ENCODE measurements at places on chromosomes 6 and 20. TPM values are rescaled to one million over a fixed set of nuclear protein-coding genes. Genes with fewer than 3 reads are reported as not detected.

- DNase-seq, result no peak
These were observed 98.6 kb downstream of the OGFRL1 start for GRCh38 chr6:71387179-71387578.

The HCK gene
- 6.0 TPM for total RNA-seq

The OOEP gene
- total RNA-seq, result 5.8 TPM

The PRKN gene
- total RNA-seq, result 21.2 TPM

GRCh38 chr6:169556758-169557548 is 144.9 kb downstream of the WDR27 start:
- no peak for DNase-seq

DNA sequence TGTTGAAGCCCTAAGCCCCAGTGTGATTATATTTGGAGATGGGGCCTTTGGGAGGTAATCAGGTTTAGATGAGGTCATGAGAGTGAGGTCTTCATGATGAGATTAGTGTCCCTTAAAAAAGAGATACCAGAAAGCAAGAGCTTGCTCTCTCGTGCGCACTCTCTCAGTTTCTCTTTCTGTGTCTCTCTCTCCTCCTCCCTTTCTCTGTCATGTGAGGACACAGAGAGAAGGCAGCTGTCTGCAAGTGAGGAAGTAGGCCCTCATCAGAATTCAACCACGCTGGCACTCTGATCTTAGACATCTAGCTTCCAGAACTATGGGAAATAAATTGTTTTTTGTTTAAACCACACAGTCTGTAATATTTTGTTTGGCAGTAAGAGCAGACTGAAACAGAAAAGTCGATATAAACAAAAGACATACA is 180.5 kb downstream of the IBTK start:
- no peak for DNase-seq

- no peak for DNase-seq
These were observed 189.0 kb downstream of the LRFN2 start for GRCh38 chr6:40398034-40398691.

- no peak for DNase-seq
These were observed 38.0 kb upstream of the HIVEP1 start for GRCh38 chr6:11974089-11974488.

DNA sequence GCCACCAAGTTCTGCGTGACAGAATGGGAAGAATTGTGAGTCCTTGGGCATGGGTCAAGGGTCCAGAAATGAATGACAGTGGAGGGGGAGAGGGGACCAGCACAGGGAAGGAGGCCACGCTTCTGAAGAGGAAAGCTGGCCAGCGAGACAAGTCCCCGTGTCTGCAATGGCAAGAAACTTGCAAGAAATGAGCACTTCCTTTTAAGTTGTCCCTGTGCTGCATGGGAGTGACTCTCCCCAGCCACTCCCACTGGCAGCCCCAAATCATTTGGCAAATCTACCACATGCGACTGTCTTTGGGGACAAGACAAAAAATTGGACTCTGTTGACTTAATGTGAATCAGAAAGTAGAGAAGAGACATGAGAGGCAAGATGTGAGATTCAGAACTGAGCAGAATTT is 242.2 kb upstream of the RREB1 start:
- DNase-seq, result no peak

DNA sequence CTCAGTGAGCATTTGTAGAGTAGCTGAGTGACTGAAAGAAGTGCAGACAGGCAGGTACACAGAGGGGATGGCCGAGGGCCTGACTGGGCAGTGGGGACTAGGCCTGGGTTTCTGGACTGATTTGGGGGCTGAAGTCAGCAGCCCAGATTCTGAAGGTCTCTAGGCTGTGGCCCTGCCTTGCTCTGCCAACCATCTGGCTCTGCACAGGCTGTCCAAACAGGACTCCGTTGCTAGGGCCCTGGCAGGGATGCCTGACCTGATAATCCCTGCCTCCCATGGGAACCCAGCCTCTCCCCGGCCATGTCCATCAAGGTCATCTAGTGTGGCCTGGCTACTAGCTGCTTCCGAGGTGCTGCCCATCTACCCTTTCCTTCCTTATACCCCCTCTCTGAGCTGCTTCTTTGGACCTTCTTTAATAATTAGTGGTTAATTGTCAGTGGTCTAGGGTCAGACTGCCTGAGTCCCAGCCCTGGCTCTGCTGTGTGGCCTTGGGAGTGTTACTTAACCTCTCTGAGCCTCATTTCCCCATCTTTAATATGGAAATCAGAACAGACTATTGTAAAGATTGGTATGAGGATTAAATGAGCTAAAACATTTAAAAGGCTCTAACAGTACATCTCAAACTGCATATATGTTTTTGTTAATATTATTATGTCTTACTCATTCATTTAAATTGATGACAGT is 137.9 kb downstream of the VEGFA start:
- DNase-seq, result no peak

- no peak for DNase-seq
These were observed 21.6 kb upstream of the TULP4 start for GRCh38 chr6:158290659-158291058.

- DNase-seq, result no peak
These were observed 140.7 kb downstream of the RNASET2 start for GRCh38 chr6:166815629-166816028.

DNA sequence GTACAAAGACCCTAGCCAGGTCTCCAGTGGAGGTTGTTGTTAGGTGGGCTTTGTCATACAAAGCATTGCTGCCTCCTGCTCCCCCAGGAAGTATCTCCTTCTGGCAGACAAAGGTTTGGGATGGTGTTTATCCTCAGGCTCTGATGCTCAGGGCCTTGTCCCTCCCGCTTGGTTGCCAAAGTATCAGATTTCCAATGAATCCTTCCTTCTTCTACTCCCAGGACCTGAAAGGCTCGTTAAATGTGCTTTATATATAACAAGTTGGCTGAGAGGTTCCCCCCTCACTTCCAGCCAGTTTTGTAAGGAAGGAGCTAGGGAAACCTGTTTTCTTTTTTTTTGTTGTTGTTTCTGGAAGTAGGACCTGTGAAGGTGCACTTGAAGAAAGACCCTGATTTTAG is 14.4 kb downstream of the PTK7 start:
- peak; percentile 79 for DNase-seq

DNA sequence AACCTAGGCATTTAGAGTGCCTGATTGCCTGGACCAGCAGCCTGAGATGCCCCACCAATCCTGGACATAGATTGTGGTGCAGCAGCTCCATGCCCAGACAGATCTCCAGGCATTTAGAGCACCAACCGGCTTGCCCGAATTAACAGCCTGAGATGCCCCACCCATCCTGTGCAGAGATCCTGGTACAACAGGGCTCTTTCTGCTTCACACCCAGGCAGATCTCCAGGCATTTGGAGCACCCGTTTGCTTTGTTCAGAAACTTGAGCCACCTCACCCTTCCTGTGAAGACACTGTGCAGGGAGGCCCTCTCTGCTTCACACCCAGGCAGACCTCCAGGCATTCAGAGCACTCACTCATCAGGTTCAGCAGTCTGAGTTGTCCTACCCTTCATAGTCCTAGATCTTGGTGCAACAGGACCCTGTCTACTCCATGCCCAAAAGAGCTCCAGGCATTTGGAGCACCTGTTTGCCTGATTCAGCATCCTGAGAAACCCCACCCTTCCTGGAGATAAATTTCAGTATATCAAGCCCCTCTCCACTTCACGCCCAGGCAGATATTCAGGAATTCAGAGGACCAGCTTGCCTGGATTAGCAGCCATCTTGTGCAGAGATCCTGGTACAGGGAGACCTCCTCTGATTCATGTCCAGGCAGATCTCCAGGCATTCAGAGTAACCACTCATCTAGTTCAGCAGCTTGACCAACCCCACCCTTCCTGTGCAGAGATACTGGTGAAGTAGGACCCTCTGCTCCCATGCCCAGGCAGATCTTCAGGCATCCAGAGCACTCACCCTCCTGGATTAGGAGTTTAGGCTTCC is 189.2 kb upstream of the FERMT1 start:
- no peak for DNase-seq

- DNase-seq, result no peak
These were observed 5.7 kb downstream of the THBS2 start for GRCh38 chr6:169247991-169248390.

- DNase-seq, result no peak
These were observed 229.8 kb upstream of the SASH1 start for GRCh38 chr6:148112851-148113319.

The PTCRA gene
- total RNA-seq, result not detected

The SPATA25 gene
- total RNA-seq, result 2.0 TPM

- no peak for DNase-seq
These were observed 178.4 kb downstream of the TSHZ2 start for GRCh38 chr20:53150532-53150931.

- no peak for DNase-seq
These were observed 29.2 kb downstream of the JAG1 start for GRCh38 chr20:10644458-10645204.

DNA sequence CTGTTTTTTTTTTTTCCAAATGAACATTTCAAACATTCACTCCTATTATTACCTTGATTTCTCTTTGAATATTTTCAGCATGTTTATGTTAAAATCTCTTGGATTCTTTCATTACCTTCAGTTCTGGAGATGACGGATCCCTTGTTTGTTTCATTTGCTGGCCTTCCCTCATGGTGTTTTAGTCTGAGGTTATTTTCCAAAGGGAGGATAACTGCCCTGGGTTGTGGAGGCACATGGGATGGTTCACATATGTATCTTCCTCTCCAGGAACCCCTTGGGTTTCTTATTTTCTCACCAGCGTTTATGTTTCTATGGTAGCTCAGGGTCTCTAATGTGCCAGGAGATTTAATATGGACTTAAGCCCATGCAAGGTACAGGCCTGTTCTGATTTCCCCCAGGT is 36.3 kb downstream of the ECT2L start:
- DNase-seq, result no peak

DNA sequence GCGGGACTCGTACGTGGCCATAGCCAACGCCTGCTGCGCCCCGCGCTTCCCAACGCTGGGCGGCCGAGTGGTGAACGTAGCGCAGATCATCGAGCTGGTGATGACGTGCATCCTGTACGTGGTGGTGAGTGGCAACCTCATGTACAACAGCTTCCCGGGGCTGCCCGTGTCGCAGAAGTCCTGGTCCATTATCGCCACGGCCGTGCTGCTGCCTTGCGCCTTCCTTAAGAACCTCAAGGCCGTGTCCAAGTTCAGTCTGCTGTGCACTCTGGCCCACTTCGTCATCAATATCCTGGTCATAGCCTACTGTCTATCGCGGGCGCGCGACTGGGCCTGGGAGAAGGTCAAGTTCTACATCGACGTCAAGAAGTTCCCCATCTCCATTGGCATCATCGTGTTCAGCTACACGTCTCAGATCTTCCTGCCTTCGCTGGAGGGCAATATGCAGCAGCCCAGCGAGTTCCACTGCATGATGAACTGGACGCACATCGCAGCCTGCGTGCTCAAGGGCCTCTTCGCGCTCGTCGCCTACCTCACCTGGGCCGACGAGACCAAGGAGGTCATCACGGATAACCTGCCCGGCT is 3.4 kb downstream of the SLC32A1 start:
- no peak for DNase-seq

The PSORS1C2 gene
- total RNA-seq, result not detected

The CFAP206 gene
- total RNA-seq, result 8.7 TPM

- DNase-seq, result no peak
These were observed 15.1 kb downstream of the GLYATL3 start for GRCh38 chr6:49514571-49515484.

The PRSS35 gene
- 2.4 TPM for total RNA-seq

DNA sequence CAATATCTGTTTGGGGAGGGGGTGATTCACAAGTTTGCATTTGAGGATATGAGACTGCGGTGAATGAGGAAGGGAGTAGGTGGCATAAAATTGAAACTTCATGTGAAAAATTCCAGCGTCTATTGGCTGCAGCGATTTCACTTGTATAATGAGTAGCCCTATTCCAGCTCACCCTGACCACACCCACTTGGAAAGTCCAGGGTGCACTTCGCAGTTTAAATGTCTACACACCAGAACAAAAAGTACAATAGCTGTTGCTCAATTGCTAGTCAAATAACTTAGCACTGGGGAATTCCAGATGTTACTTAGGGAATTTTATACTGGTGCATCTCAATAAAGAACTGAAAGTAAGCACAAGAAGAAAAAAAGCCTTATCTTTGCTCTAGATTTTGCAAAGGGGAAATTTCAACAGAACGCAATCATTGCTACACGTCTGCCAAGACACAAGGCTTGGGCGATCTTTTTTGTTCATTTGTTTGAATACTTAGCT is 6.3 kb downstream of the TNFAIP3 start:
- DNase-seq, result peak; percentile 89

DNA sequence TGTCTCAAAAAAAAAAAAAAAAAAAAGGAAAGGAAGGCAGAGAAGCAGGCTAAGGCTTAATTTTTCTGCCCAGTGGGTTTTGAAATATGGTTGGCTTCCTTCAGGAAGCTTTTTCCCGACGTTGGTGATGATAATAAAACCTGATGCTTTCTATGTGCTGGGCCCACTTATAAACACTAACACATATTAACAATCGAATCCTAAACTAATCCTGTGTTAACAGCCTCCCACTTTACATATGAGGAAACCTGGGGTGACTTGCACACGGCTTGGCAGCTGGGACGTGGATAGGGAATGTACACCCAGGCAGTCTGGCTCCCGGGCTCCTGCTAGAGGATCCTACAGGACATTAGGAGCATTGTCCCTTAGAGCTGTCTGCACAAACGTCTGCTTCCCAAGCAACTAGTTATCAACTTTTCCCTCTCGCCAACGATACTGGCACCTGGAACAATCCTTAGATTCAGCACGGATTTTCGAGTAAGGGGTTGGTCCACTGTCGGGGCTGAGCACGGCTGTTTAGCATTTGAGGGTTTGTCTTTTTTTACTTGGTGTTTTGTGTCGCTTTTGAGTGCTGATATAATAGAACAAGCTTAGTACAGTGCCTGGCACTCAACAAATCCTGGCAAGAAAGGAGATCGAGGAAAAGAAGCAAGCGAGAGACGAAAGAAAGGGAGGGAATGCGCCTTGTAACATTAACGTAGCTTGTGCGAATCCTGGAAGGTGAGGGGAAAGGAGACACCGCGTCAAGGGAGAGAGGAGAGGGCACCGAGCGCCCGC is 622 bp upstream of the KIZ start:
- DNase-seq, result peak; percentile 43

DNA sequence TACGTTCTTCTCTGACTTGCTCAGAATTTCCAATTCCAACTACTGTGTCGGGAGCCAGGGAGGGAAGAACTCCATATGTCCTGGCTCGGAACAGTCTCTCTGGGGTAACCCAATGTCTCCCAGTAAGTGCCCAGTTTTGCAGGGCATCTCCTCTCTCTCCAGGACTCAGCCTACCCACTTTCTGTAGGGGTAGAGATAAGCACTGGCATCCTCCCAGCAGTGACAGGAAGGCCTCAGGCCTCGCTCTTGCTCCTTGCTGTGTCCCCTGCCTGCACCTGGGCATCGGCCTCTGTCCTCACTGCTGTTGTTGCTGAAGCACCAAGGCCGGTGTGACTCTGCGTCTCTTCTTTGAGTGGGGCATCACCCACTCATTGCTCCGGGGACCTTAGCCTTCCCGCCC is 388.9 kb upstream of the JARID2 start:
- no peak for DNase-seq

DNA sequence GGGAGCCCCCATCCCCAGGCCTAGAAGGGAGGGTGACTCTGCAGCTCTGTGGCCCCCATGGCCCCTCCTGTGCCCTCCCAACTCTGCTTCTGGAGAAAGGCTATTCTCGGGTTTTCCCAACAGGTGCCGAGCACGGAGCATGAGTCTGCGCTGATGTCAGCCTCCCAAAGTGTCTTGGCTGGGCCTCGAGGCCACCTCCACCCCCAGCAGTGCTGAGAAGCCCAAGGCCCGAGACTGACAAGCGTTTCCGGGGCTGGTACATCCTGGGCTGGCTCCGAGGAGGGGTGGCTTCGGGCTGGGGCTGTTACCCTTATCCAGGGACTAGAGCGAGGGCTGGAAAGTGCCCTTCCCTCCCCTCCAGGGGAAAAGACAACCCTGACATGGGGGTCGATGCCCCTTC is 60.2 kb upstream of the GATA5 start:
- DNase-seq, result no peak

The PNLDC1 gene
- total RNA-seq, result 5.6 TPM

- DNase-seq, result no peak
These were observed 1.2 kb upstream of the RAB22A start for GRCh38 chr20:58308290-58308679.
